Astrocyte (in vitro differentiated cells and primary cell): ENCODE measurements at places on chromosomes 16 and 17. TPM values are rescaled to one million over a fixed set of nuclear protein-coding genes. Genes with fewer than 3 reads are reported as not detected.

The TSPAN10 gene
- total RNA-seq, result 2.7 and 3.2 TPM in 2 replicates

DNA sequence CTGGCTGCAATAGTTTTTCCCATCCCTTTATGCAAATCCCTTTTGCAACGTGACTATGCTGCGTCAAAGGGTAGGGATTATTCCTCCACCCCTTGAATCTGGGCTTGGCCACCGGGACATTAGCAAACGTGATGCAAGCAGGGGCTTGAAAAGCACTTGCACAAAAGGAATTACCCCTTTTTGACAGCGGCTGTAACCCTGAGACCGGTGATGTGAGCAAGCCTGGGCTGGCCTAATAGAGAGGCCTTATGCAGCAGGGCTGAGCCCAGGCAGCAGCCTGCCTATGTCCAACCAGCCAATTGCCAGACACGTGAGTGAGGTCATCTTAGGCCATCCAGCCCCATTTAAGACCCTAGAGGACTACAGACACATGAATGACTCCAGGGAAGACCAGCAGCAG, 30.4 kb upstream of the PAFAH1B1 start:
- no peak overlapping the region for H3K4me3 ChIP-seq
- DNase-seq, result no peak
- no peaks in the 10 kb centered on the region for H3K4me1 ChIP-seq

- no peak overlapping the region for H3K4me3 ChIP-seq
- H3K36me3 ChIP-seq, result no peaks in the 10 kb centered on the region
- DNase-seq, result no peak
- H3K27ac ChIP-seq, result no peak overlapping the region
Measured at GRCh38 chr16:86219655-86220445, 290.5 kb upstream of the FOXF1 start.

The CDYL2 gene
- total RNA-seq, result 20.9 and 26.5 TPM in 2 replicates

- peaks cover 5% of the 10 kb centered on the region for H3K27me3 ChIP-seq
- peak; percentile 54 for DNase-seq
- peaks cover 2% of the 10 kb centered on the region for H3K4me1 ChIP-seq
- H3K4me3 ChIP-seq, result no peak overlapping the region
- no peaks in the 10 kb centered on the region for H3K36me3 ChIP-seq
Measured at GRCh38 chr17:2949469-2950044, 113.8 kb downstream of the OR1D5 start.

GRCh38 chr17:47774331-47774730, 41.3 kb downstream of the TBX21 start:
- H3K4me1 ChIP-seq, result no peaks in the 10 kb centered on the region
- no peaks in the 10 kb centered on the region for H3K36me3 ChIP-seq
- no peak overlapping the region for H3K27ac ChIP-seq
- peaks cover 32% of the 10 kb centered on the region for H3K27me3 ChIP-seq

DNA sequence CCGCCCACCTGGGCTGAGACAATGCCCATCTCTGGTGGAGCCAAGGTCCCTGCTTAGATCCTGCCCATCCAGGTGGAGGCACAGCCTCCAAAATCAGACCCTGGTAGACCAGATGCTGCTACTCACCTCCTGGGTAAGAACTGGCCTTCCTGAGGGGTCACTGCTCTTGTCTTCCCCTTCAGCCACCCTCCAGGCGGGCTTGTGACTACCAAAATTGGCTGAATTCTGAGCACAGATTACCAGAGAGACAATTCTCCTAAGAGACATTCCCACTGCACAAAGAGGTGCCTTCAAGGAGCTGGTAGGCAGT, 10.9 kb downstream of the MMP2 start:
- H3K36me3 ChIP-seq, result peaks cover 67% of the 10 kb centered on the region
- H3K4me1 ChIP-seq, result peaks cover 19% of the 10 kb centered on the region
- no peaks in the 10 kb centered on the region for H3K27me3 ChIP-seq

- H3K27ac ChIP-seq, result no peak overlapping the region
- no peak overlapping the region for H3K4me3 ChIP-seq
- H3K27me3 ChIP-seq, result no peaks in the 10 kb centered on the region
- no peaks in the 10 kb centered on the region for H3K4me1 ChIP-seq
Measured at GRCh38 chr17:19275457-19276127, 38.4 kb downstream of the EPN2 start.

GRCh38 chr17:8256291-8256690, 7.2 kb downstream of the PFAS start:
- no peaks in the 10 kb centered on the region for H3K4me1 ChIP-seq
- H3K36me3 ChIP-seq, result peaks cover 15% of the 10 kb centered on the region
- H3K4me3 ChIP-seq, result no peak overlapping the region
- H3K27me3 ChIP-seq, result no peaks in the 10 kb centered on the region
- H3K27ac ChIP-seq, result no peak overlapping the region

The TPSD1 gene
- not detected in 2 replicates for total RNA-seq
